ENCODE measurements at places on chromosomes 5 and 9. TPM values are rescaled to one million over a fixed set of nuclear protein-coding genes. Genes with fewer than 3 reads are reported as not detected.

DNA sequence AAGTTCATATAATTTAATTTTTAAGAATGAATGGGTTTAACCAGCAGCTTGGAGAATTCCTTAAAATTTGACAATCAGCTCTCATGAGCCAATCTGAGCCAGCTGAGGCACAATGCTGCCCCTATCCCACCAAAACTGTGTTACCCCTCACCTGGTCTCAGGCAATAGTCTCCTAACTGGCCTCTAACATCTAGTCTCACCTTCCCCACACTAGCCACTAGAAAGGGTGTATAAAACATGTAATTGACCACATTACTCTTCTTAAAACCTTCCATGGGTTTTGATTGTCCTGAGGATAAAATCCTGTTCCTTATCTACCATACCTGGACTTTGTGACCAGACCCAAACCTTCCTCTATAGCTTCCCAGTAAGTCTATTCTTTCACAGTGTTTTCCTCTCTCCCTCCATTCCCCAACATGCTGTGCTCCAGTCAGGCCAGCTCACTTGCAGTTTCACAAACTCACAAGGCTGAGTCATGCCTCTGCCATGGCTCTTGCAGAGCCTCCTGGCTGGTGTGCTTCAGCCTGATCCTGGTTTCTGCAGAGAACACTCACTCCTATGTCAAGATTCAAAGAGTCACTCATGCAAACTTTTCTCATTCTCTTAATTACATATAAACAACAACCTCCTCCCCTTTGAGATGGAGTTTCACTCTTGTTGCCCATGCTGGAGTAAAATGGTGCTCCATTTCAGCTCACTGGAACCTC is 16.0 kb upstream of the ZCCHC7 start:
- peak; percentile 80 for DNase-seq

- DNase-seq: peak; percentile 75
Observed at GRCh38 chr9:97039514-97039860, 545 bp upstream of the CTSV start.

- DNase-seq: no peak
Observed at GRCh38 chr5:112036206-112036605, 279.2 kb upstream of the NREP start.

GRCh38 chr5:62653001-62653863 is 74.6 kb downstream of the LRRC70 start:
- DNase-seq: no peak

DNA sequence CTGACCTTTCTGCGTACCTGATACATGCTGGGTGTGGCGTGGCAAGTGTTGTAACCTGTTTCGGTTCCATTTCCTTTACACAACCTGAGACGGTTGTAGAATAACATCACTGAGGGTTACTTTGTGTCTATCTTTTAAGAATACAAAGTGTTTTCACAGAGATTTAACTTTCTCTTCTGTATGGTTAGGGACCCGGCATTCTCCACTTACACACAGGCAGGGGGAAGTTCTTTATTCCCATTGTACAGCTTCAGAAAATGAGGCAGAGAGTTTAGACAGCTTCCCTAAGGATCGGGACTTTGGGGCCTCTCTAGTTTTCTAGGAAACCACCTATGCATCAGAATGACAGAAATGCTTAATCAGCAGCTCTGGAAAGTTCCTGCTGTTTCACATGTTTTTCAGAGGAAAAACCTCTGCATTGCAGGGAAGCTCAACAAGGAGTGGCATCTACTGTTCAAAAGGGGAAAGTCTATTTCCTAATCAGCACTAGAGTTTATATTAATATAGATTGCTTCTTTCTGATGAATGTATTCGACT is 41.3 kb downstream of the CAST start:
- DNase-seq: no peak

Gene PCDHGB4
- total RNA-seq: 17.4 TPM

DNA sequence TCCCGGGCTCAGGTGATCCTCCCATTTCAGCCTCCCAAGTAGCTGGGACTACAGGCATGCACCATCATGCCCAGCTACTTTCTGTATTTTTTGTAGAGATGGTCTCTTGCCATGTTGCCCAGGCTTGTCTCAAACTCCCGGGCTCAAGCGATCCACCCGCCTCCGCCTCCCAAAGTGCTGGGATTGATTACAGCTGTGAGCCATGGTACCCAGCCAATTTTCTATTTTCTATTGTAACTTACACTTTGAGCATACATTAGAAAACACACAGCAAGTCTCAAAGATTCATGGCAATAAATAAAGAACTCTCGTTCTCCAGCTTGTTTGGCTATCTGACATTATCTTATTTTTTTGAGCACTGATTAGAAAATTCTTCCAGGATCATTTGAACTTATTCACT is 228.7 kb downstream of the ADAMTS6 start:
- no peak for DNase-seq

Gene SURF1
- 32.9 TPM for total RNA-seq

GRCh38 chr5:138833080-138833479 is 42.1 kb downstream of the LRRTM2 start:
- DNase-seq: no peak
